A549 treated with ZK216348 at 1 μM for 4 hours (cell line): ENCODE measurements at places on chromosomes 4 and X. TPM values are rescaled to one million over a fixed set of nuclear protein-coding genes. Genes with fewer than 3 reads are reported as not detected.

LAGE3 gene
- total RNA-seq: 38.8 to 73.0 TPM (median 64.3 TPM) in 5 replicates

NWD2 gene
- total RNA-seq: not detected in 5 replicates

TMEM31 gene
- 0.40 TPM in 1 of 5 replicates, not detected in the others for total RNA-seq

AMBN gene
- not detected in 5 replicates for total RNA-seq

SLC30A9 gene
- 20.5 to 40.8 TPM (median 27.1 TPM) in 5 replicates for total RNA-seq

CDS1 gene
- total RNA-seq: 0.41 to 0.92 TPM (median 0.61 TPM) in 5 replicates

RHOXF1 gene
- total RNA-seq: not detected in 5 replicates

NIPAL1 gene
- total RNA-seq: 0.23 to 1.7 TPM (median 0.52 TPM) in 5 replicates

GATB gene
- 8.7 to 10.9 TPM (median 10.4 TPM) in 5 replicates for total RNA-seq

SLC6A14 gene
- total RNA-seq: not detected in 5 replicates

CLCN4 gene
- 3.1 to 6.3 TPM (median 4.2 TPM) in 5 replicates for total RNA-seq

RNF212 gene
- 1.5 to 2.5 TPM (median 1.7 TPM) in 5 replicates for total RNA-seq

FUNDC1 gene
- 23.4 to 31.0 TPM (median 24.8 TPM) in 5 replicates for total RNA-seq

ARSJ gene
- total RNA-seq: 4.7 to 5.2 TPM (median 4.8 TPM) in 5 replicates

KLHL5 gene
- 42.1 to 61.8 TPM (median 57.5 TPM) in 5 replicates for total RNA-seq

GC gene
- not detected in 5 replicates for total RNA-seq

SYTL5 gene
- total RNA-seq: 0.16 to 0.40 TPM (median 0.31 TPM) in 5 replicates

ATP1B4 gene
- not detected in 5 replicates for total RNA-seq

NALF2 gene
- total RNA-seq: 3.7 to 6.2 TPM (median 5.4 TPM) in 5 replicates

CD38 gene
- total RNA-seq: 8.9 to 13.8 TPM (median 11.2 TPM) in 5 replicates

PGK1 gene
- 576 to 603 TPM (median 590 TPM) in 5 replicates for total RNA-seq

BGN gene
- total RNA-seq: 0.12 to 0.26 TPM (median 0.18 TPM) in 4 of 5 replicates, not detected in the other

TRPC3 gene
- 0.05 to 0.14 TPM (median 0.07 TPM) in 4 of 5 replicates, not detected in the other for total RNA-seq

SLC9B1 gene
- 0.41 TPM in 1 of 5 replicates, not detected in the others for total RNA-seq

MAGED4 gene
- total RNA-seq: 0.24 to 15.1 TPM (median 11.3 TPM) in 5 replicates

C1QTNF7 gene
- total RNA-seq: not detected in 5 replicates

STAP1 gene
- total RNA-seq: not detected in 5 replicates

GPR82 gene
- total RNA-seq: not detected in 5 replicates

TGIF2LX gene
- total RNA-seq: not detected in 5 replicates

MAGEA12 gene
- 0.11 to 0.13 TPM (median 0.12 TPM) in 3 of 5 replicates, not detected in the others for total RNA-seq

SNX12 gene
- total RNA-seq: 67.9 to 81.0 TPM (median 78.1 TPM) in 5 replicates

MAGEH1 gene
- 5.9 to 7.2 TPM (median 6.7 TPM) in 5 replicates for total RNA-seq

ALAS2 gene
- not detected in 5 replicates for total RNA-seq

DCAF12L1 gene
- total RNA-seq: not detected in 5 replicates

GAB3 gene
- 0.21 to 1.9 TPM (median 0.70 TPM) in 5 replicates for total RNA-seq

INTU gene
- total RNA-seq: 0.68 to 2.0 TPM (median 1.5 TPM) in 5 replicates

EFNB1 gene
- total RNA-seq: 5.8 to 10.7 TPM (median 9.8 TPM) in 5 replicates

LINC00632 gene
- 1.1 to 2.3 TPM (median 1.8 TPM) in 5 replicates for total RNA-seq
